Stimulated activated CD8-positive, alpha-beta memory T cell treated with anti-CD3 and anti-CD28 coated beads, Interleukin-15, amount 100 ng/mL, for 24 hours (primary cell): ENCODE measurements at places on chromosomes 11 and 22.

- DNase-seq = no peak
These were observed 49.7 kb downstream of the ARRB1 start for GRCh38 chr11:75301601-75302345.

DNA sequence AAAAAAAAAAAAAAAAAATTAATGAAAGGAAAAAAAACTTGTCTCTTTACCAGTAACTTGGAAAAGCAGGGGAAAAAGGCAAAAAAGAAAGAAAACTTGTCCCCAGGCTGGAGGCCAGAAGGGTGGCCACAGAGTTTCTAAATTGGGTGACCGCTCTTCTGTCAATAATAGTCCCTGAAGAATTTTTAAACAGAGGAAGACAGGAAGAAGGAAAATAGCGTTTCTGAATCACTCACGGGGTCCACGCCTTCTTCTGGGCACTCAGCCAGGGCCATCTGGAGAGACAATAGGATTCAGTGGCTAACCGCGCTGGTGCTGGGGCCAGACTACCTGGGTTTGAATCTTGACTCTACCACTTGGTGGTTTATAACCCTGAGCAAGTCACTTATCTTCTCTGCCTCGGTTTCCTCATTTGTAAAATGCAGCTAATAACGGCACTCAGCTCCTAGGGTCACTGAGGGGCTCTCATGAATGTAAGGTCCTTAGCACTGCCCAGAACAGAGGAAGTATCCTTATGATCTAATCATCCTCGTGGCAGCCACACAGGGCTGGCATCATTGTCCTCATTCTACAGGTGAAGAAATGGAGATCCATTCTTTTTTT lies 7.0 kb downstream of the C11orf86 start:
- no peak for DNase-seq

DNA sequence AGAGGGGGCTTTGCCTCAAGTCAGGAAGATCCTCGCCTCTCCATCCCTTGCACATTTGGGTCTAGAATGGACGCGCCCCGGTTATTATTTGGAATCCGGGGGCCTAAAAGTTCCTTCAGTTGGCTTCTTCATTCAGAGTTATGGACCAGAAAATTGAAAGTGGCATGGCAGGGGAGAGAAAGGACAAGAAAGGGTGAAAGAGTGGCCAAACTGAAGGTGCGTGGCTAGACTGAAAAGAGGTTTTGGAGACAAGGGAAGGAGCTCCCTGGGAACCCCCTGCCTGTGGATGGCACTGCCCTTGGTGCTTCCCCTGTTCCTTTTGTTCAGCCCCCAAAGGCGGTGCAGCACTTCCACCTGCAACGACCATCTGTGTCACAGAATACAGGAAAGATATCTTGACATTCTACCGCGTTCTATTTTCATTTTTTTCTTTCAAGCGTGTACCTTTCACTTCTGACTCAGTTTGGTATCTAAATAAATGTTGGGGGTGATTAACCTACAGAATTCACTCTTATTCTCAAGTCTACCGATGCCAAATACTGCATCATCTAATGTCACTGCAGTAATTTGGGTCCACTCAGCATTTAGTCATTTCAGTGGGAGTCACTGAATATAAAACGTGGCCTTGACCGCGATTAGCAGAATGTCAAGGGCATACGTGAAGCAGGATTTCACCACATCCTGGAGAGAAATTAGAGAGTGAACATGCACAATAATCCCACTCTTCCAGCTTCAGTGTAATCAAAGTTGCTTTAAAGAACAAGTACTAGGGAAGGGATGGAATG lies 88.1 kb upstream of the ARHGAP32 start:
- DNase-seq = no peak

DNA sequence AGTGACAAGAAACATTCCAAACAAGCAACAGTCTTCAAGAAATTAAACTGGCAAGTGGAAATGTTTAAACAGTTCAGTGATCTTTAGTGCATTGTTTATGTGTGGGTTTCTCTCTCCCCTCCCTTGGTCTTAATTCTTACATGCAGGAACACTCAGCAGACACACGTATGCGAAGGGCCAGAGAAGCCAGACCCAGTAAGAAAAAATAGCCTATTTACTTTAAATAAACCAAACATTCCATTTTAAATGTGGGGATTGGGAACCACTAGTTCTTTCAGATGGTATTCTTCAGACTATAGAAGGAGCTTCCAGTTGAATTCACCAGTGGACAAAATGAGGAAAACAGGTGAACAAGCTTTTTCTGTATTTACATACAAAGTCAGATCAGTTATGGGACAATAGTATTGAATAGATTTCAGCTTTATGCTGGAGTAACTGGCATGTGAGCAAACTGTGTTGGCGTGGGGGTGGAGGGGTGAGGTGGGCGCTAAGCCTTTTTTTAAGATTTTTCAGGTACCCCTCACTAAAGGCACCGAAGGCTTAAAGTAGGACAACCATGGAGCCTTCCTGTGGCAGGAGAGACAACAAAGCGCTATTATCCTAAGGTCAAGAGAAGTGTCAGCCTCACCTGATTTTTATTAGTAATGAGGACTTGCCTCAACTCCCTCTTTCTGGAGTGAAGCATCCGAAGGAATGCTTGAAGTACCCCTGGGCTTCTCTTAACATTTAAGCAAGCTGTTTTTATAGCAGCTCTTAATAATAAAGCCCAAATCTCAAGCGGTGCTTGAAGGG lies 6.0 kb downstream of the MALAT1 start:
- DNase-seq = no peak

GRCh38 chr11:78946945-78947902 lies 372.6 kb upstream of the NARS2 start:
- no peak for DNase-seq

- no peak for DNase-seq
These were observed 88.1 kb downstream of the SERGEF start for GRCh38 chr11:17924713-17925112.

GRCh38 chr11:7974668-7975067 lies 9.4 kb upstream of the NLRP10 start:
- DNase-seq = no peak

GRCh38 chr11:64862987-64863390 lies 15.4 kb downstream of the EHD1 start:
- DNase-seq = no peak

DNA sequence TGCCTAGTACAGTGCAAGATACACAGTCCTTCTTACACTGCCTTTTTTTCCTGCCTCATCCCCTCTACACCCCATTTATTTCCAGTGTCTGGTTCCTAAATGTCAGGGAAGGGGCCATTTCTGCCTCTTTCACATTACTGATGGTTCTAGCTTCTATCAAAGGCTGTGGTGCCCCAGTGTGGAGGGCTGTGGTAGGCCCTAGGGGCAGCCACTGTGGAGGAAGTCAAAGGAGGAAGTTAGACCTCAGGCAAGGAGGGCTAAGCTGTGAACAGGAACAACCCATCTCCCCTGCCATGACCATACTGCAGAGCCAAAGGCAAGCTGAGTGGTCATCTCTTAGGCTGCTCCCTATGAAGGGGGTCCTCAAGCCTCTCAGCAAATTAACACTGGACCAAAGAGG lies 81.9 kb upstream of the CRTAM start:
- DNase-seq = no peak

GRCh38 chr11:21142007-21142406 lies 472.6 kb downstream of the NELL1 start:
- no peak for DNase-seq

DNA sequence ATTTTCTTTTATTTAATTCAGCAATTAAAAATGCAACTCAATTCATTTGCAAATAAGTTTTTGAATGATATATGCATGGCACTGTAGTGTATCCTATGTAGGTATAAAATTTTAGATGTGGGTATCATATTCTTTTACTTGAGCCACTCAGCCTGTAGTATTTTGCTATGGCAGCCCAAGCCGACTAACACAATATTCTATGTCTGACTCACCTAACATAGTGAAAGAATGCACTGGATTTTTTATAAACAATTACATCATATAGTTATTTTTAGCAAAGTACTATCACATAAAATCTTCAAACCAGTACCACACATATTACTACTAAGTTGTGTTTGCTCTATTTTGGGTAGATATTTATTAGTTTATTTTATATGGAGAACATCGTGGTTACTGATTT lies 21.9 kb upstream of the GRIA4 start:
- DNase-seq = no peak

DNA sequence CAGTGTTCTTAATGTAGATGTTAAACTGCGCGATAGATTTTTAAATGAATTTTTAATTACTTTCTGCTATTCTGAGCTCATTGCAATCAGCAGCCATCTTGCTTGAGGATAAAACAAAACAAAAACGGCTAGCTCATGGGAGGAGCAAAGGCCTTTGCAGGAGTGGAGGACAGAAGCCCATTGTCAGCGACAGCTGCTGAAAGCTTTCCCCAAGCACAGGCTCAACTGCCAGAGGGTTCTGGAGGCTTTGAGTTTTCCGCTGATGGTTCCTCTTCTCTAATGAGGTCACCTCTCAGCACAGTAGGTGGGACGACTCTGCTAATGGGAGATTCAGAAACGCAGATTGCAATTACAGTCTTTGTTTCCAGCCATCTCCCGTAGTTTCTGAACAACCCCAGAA lies 167.1 kb upstream of the TTC12 start:
- no peak for DNase-seq

GRCh38 chr22:50621356-50621880 lies 6.5 kb downstream of the ARSA start:
- no peak for DNase-seq

GRCh38 chr22:19902245-19902715 lies 39.3 kb upstream of the COMT start:
- DNase-seq = no peak

DNA sequence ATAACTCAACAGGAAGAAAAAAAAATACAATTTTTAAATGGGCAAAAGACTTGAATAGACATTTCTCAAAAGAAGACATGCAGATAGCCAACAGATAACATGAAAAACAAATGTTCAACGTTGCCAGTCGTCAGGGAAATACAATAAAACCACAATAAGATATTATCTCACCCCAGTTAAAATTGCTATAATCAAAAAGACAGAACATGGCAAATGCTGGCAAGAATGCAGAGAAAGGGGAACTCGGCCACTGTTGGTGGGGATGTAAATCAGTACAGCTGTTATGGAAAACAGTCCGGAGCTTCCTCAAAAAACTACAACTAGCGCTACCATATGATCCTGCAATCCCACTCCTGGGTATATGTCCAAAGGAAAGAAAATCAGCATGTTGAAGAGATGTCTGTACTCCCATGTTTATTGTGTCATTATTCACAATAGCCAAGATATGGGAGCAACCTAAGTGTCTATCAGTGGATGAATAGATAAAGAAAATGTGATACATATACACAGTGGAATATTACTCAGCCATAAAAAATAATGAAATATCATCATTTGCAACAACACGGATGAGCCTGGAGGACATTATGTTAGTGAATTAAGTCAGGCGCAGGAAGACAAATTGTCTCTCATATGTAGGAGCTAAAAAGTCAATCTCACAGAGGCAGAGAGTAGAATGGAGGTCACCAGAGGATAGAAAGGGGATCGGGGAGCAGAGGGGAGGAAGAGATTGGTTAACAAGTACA lies 12.2 kb upstream of the CYTH4 start:
- DNase-seq = no peak

- DNase-seq = no peak
These were observed 44.7 kb upstream of the SHISAL1 start for GRCh38 chr22:44357296-44357965.

GRCh38 chr11:101917226-101917625 lies 904 bp upstream of the ANGPTL5 start:
- no peak for DNase-seq

GRCh38 chr11:44855493-44855849 lies 95.2 kb downstream of the TP53I11 start:
- DNase-seq = no peak

DNA sequence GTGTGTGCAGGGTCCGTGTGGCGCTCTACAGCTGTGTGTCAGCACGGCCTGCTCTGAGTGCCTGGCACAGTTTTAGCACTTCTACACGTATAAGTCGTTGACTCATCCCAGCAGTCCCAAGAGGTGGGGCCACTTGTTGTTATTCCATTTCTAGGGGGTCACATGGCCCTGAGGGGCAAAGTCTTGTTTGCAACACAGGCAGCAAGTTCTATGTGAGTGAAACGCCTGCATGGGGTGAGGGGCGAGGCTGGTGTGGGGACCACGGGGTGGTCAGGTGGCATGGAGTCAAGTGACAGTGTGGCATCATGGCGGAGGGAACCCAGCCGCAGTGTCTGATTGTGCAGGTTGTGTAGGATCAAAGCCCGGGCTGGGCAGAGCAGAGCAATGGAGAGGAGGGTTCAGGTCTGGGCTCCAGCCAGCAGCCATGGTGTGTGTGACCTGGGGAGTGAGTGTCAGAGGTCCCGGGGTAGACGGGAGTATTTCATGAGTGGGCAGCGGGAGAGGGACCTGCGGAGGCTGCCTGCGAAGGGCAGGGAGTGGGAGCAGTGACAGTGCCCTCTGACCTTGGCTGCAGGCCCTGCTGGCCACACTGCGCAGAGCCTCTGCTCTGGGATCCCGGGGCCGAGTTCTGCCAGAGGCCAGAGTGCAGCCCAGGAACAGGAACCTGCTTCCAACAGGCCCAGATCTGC lies 27.9 kb downstream of the SHANK3 start:
- no peak for DNase-seq

GRCh38 chr11:107957109-107957588 lies 28.9 kb downstream of the RAB39A start:
- no peak for DNase-seq
